Iris pigment epithelial cell (primary cell): ENCODE measurements at places on chromosomes 2 and 18.
A peak's percentile ranks its signal among the peaks of the same experiment; 100 is the strongest.

GRCh38 chr2:10599921-10600320 is 89.9 kb downstream of the NOL10 start:
- peak; percentile 15 for DNase-seq

GRCh38 chr2:134031539-134031938 is 222.3 kb upstream of the MGAT5 start:
- no peak for DNase-seq

DNA sequence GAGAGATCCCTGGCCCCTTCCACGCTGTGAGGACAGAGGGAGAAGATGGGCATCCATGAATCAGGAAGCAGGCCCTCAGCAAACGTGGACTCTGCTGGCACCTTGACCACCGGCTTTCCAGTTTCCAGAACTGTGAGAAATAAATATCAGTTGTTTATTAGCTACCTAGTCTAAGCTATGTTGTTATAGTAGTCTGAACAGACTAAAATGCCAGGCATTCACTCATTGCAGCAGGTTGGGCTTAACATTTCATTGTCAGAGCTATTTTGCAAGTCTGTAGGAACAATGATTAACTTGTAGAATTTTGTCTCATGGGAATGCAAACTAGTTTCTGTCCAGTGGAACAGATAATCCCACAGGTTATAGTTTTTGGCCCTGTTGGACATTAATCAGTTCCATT is 24.8 kb upstream of the TBC1D8 start:
- peak; percentile 8 for DNase-seq

GRCh38 chr2:205751569-205752031 is 69.3 kb downstream of the NRP2 start:
- peak; percentile 31 for DNase-seq

GRCh38 chr2:105809097-105809473 is 64.4 kb downstream of the NCK2 start:
- no peak for DNase-seq

- DNase-seq, result peak; percentile 54
Observed at GRCh38 chr2:46806526-46806925, 109.1 kb downstream of the MCFD2 start.

DNA sequence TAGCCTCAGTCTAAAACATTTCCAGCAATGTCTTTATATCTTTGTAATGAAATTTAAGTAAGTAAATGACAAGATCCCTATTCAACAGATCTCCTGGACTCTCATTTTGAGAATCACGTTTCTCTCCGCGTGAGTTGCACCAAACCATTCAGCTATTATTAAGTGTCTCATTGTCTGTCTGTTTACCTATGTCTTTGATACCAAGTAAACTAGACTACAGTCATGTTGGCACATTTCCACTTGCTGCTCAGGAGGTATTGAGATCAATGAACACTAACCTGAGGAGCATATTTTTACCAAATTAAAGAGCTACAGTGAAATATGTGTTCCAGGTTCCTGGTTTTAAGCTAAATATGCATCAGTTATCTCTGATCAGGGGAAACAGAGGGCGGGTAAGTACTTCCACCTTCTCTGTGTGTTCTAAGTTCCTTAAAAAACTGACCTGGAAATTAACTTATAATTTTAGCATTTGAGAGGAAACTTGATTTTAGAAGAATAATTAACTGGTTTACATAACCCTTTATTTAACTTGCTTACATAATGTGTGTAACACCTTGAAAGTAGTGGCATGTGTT is 125.8 kb downstream of the OSBPL6 start:
- no peak for DNase-seq

DNA sequence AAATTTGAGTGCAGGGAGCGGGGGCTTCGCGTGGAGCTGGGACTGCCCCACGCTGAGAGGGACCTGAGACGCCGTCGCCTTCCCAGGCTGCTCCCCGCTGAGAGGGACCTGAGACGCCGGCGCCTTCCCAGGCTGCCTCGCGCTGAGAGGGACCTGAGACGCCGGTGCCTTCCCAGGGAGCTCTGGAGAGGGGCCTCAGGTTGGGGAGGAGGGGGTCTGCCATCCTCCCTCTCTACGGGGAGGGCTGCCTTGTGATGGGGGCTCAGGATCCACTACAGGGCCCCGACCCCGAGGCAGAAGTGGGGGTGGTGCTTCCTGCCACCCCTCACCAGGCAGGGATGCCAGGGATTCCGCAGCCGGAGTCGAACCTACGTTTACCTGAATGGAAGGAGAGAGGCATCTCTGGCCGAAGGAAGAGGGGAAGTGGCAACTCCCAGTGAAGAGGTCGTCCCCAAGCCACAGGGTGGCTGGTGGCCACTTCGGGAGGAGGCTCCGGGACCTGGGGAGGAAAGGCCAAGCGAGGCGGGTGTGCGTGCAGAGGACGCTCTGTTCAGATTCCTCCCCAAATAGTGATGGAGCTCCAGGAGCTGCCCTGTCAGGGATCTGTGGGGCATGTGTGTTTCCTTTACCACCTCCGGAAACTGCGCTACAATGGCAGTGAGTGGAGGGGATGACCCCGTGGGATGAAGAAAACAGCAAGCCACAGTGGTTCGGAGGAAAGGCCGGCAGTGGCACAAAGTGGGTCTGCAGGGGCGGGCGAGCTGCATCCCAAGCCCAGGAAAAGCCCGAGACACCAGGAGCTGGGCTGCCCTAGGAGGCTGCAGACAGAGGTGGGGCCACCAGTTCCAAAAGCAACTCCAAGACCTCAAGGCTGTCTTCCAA is 108.2 kb upstream of the CTDP1 start:
- no peak for DNase-seq

GRCh38 chr2:9256570-9257043 is 50.0 kb downstream of the ASAP2 start:
- no peak for DNase-seq

DNA sequence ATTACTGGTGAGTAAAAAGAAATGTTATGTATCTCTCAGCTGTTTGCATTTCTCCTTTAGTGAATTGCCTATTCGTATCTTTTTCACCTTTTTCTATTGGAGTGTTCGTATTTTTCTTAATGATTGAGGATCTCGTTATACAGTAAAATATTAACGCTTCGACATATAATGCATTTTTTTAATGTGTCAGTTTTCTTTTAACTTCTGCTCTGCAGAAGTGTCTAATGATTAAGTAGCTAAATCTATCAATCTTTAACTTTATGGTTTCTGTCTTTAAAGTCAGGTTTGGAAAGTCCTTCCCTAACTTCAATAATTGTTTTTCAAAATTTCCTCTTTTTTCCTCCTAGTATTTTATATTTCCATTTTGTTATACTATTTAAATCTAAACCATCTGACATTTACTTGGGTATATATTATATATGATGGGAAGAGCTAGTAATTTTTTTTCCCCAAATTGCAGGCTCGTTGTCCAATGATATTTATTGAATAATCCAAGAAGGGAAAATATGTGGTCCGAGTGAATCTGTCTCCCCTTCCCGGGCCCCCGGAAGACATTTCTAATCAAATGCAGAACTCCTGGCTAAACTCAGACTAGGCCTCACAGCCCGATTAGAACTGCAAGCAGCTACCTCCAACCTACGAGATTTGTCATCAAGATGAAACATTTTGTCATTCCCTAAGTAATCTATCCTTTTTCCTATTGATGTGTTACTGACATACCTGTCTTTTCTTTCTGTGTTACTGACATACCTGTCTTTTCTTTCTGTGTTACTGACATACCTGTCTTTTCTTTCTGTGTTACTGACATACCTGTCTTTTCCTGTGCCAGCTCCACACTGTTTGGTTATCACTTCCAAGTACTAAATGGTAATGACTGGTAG is 17.2 kb downstream of the PCBP1 start:
- peak; percentile 81 for DNase-seq

- no peak for DNase-seq
Observed at GRCh38 chr2:20622731-20623130, 28.2 kb downstream of the HS1BP3 start.

DNA sequence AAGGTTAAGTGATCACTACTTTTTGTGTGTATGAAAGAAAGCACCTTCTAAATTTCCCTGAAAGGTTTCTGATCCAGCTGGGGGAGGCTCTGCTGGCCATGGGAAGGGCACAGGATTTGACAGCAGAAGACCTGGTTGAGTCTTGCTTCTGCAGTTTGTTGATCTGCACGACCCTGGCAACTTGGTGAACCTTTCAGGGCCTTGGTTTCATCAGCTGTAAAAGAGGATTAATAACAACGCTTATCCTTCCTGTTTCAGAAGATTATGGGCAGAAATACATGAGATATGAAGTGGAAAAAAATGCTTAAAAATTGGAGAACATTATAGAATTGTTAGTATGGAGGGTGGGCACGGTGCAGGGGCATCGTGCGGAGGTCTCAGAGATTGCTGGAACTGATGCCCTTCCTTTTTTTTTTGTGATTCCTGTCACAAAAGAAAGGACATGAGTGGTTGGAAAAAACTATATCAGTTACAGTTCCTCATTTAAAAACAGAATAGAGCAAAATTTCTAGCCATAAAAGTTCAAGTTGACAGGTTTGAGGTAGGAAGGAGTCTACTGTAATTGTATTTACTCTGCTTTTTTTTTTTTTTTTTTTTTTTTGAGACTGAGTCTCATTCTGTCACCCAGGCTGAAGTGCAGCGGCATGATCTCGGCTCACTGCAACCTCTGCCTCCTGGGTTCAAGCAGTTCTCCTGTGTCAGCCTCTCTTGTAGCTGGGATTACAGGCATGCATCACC is 47.4 kb downstream of the MFSD6 start:
- DNase-seq, result no peak

DNA sequence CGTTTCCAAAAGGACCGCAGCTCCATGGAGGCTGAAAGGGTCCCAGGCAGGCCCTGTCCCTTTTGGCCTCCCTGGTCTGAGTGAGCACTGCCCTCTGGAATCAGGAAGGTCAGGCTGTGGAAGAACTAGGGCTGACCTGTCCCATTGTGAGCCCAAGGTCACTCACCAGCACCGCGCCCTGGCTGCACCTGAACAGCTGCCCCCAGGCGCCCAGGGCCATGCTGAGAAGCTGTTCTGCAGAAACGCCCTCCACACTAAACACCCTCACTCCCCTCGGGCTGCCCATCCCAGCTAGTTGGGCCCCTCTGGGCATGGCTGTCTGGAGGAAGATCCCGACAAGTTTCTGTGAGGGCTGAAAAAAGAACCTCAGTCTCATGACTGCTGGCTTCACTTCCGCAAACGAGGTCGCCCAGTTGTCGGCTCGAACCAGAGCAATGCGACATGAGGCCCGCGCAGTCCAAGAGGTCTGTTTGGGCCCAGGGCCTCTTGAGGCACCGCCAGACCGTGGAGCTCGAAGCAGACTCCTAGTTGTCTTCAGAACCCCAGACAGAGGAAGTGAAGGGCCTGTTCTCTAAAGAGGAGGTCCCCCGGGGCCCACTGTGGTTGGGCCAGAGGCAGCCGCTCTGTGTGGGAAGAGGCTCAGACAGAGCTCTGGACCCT is 64.4 kb downstream of the INPP5D start:
- DNase-seq, result no peak

- DNase-seq, result no peak
Observed at GRCh38 chr18:23494992-23495391, 8.3 kb upstream of the RMC1 start.

DNA sequence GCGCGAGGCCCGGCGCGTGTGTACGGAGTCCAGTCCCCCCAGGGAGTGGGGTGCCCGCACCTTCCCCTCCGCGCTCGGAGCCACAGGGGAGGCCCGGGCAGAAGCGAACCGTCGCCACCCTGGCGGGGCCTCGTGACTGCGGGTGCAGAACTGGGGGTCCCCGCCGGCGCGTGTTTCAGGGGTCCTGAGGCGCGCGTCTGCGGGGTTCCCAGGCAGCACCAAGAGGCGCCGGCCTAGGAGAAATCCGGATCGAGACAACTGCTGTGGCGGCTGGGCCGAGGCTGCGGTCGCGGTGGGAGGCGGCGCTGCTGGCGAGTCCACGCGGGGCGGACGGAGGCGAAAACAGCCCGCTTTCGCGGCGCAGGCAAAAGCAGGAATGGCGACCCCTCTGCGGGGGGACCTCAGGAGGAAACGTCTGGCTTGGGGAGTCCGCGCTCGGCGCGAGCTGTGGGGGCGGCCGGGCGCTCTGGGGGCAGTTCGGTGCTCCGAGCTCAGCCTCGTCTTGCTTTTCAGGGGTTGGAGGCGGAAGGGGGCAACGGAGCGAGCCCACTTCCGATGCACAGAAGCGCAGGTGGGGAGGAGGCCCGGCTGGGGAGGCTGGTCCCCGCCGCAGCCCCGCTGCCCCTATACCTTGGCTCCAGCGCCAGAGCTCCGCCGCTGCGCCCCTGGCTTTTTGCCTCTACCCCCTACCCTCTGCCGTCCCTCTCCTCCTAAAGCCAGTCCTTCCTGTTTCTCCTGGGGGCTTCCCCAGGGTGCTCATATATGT is 81.5 kb upstream of the LDLRAD4 start:
- DNase-seq, result peak; percentile 29
